ENCODE measurements at places on chromosomes 6 and 20.

- DNase-seq = no peak
Measured at GRCh38 chr6:39791850-39792539, at the start of gene DAAM2. TSS of gene DAAM2 (plus strand) at chr6:39792376. CDS start at chr6:39856303, 63,927 bp downstream.

DNA sequence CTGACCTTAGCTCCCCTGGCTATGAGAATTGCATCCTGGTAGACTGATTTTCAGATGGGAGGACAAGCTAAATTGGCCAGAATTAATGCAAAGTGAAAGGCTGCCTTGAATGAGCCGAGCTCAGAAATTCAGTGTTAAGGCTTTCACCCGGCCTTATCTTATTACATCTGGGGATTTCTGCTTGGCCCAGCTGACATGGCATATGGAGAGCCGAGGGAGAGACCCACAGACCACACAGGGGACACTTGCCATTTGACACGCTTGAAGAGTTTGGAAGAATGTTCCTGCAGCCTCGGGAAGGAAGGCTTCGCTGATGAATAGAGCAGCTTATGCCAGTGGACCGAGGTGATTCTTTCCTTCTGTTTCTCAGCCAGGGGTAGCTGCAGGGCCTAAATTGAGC, 9.0 kb downstream of the MOCS3 start:
- DNase-seq = peak; percentile 91

- no peak for DNase-seq
Measured at GRCh38 chr6:28239636-28240035, 12.4 kb downstream of the ZKSCAN4 start.

DNA sequence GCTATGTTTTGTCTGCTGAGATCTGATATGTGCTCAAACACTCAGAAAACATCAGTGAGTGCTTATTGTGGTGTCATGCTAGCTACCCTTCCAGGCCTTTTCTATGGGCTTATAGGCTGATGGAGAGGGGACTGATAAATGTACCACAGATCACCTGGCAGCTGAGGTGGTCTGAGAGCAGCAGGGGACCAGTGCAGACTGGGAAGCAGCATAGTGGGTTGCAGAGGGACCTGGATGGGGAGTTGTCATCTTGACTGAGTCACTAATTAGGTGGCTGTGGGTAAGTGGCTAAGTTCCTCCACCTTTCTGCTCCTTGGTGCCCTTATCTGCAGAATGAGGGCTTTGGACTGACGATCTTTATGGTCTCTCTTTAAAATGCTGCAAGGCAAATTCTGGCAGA, 2.8 kb downstream of the TMEM200A start:
- DNase-seq = no peak

- no peak for DNase-seq
Measured at GRCh38 chr20:60857708-60858107, 394.4 kb upstream of the CDH4 start.

Data from NCI-H524 (cell line).